ENCODE measurements at places on chromosomes 5 and 9.

GRCh38 chr5:147732291-147732883 is 50.1 kb downstream of the JAKMIP2 start:
- no peak for DNase-seq

GRCh38 chr5:18397371-18397770 is 763.1 kb downstream of the TAF11L14 start:
- DNase-seq: no peak

GRCh38 chr9:133869674-133870405 is 122.3 kb downstream of the VAV2 start:
- no peak for DNase-seq

- DNase-seq: no peak
Measured at GRCh38 chr9:76162086-76162730, 232.0 kb downstream of the RFK start.

DNA sequence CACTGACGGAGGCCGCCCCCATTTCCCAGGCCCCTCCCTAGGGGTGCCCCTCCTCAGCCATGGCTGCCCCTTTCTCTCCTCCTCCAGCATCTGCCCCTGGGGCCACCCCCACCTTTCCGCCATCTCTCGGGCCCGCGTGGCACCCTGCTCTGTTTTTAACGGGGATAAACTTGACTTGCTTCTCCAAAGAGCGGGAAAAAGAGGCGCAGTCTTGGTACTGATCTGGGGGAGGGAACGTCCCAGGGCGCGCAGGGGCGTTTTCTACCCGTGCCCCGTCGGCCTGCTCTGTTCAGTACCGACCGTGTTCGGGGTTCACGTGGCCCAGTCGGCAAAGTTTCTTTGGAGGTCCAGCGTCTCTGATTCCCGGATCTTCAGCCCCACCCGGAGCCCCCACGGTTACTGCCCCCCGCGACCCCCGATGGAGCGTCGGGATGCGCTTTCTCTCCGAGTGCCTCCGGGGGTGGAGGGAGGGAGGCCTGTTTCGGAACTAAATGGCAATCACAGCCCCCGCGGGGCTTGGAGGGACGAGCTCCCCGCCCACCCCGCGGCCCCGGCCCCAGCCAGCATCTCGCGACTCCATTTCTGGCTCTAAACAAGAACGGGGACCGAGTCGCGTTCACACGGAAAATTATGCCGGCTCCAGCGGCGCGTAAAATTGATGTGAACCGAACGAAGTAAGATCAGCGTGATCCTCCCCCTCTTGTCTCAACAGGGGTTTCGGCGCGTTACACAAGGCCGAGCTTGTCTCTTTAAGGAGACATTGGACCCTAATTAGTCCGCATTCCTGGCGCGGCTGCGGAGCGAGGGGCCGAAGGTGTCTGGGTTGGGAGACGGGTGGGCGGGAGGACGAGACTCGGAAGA is 1.1 kb upstream of the TLE4 start:
- no peak for DNase-seq

GRCh38 chr5:43281840-43282658 is 31.2 kb downstream of the HMGCS1 start:
- DNase-seq: no peak

DNA sequence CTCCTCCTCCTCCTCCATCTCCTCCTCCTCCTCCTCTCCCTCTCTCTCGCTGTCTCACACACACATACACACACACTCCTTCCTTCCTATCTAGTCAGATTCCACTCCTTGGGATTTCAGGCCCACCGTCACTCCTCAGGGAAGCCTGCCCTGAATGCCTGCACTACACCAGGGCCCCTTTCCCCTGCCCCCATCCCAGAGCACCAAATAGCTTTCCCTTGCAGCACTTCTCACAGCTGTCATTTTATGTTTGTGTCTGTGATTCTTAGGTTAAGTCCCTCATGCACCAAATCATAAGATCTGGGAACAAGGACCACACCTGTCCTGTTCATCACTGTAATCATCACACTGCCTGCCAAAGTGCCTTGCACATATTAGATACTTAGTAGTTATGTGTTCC is 86.5 kb upstream of the GABRP start:
- DNase-seq: no peak

DNA sequence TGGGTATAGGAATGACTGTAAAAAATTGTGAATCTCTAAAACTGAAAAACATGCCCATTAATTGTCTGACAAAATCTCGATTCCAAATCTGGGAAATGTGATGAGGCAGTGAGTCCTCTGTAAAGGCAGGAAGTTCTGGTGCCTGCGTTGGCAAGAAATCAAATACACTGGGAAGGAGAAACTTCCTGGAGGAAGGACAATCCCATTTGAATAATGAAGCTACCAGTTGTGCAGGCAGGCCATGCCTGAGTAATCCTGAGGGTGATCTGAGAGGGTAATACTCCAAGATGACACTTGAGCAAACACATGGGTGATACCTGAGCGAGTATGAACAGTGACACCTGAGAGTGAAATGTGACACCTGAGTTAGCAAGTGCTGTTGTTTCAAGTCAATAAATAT is 49.7 kb downstream of the KIF24 start:
- peak; percentile 52 for DNase-seq

- DNase-seq: no peak
Measured at GRCh38 chr5:178056935-178057334, 56.4 kb upstream of the N4BP3 start.

GRCh38 chr9:93681269-93682154 is 105.1 kb downstream of the PHF2 start:
- no peak for DNase-seq

GRCh38 chr5:120160124-120160895 is 303.8 kb upstream of the PRR16 start:
- peak; percentile 70 for DNase-seq

DNA sequence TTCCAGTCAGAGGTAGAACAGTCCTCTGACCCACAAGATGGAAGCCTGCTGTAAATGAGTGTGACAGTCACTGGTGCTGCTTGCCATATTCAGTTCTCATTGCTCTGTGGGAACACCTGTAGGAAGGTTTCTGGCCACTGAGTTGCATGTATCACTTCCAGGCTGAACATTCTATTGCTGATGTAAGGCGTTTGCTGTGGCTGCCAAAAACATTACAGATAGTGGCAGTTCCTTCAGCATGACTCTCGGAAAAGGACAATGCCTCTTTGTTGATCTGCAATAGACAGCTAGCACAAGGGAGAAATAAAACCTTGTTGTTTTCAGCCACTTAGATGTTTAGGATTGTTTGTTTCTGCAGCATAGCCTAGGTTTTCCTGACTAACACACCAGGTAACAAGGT is 217.2 kb downstream of the AGTPBP1 start:
- DNase-seq: no peak

GRCh38 chr9:123562844-123563346 is 206.9 kb downstream of the CRB2 start:
- DNase-seq: peak; percentile 89

GRCh38 chr5:109619606-109620005 is 70.1 kb upstream of the MAN2A1 start:
- DNase-seq: no peak

- DNase-seq: no peak
Measured at GRCh38 chr9:14467675-14468374, 153.9 kb upstream of the NFIB start.

- DNase-seq: no peak
Measured at GRCh38 chr9:20290257-20290656, 332.0 kb downstream of the MLLT3 start.

- DNase-seq: no peak
Measured at GRCh38 chr9:95270790-95271189, 46.7 kb downstream of the FANCC start.

- peak; percentile 48 for DNase-seq
Measured at GRCh38 chr5:173498286-173498685, 118.2 kb downstream of the BOD1 start.

DNA sequence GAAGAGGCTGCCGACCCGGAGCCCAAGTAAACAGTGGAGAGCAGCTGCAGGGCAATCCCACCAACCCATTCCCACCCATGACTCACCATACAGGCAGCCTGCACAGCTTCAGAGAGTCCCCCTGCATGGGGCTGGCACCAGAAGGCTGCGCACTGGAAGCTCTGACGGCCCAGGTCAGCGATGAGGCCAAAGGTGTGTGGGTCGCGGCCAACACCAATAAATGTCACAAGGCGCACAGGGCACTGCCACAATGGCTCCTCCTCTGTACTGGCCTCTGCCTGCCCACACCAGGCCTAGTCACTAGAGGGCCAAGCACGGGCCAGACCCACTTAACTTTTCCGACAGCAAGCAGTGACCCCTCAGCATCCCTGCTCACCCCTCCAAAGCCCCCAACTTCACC is 3.0 kb upstream of the SRA1 start:
- DNase-seq: no peak

- DNase-seq: no peak
Measured at GRCh38 chr9:8492024-8492423, 692.4 kb upstream of the DMAC1 start.

- DNase-seq: peak; percentile 37
Measured at GRCh38 chr5:170623576-170624181, 119.9 kb downstream of the KCNIP1 start.

- peak; percentile 11 for DNase-seq
Measured at GRCh38 chr9:106107716-106108115, 413.4 kb downstream of the TMEM38B start.

- no peak for DNase-seq
Measured at GRCh38 chr5:172696171-172696849, 55.2 kb downstream of the NEURL1B start.

- no peak for DNase-seq
Measured at GRCh38 chr5:6716629-6717149, 3.5 kb downstream of the TENT4A start.

GRCh38 chr5:33595303-33595702 is 154.5 kb downstream of the TARS1 start:
- DNase-seq: no peak

DNA sequence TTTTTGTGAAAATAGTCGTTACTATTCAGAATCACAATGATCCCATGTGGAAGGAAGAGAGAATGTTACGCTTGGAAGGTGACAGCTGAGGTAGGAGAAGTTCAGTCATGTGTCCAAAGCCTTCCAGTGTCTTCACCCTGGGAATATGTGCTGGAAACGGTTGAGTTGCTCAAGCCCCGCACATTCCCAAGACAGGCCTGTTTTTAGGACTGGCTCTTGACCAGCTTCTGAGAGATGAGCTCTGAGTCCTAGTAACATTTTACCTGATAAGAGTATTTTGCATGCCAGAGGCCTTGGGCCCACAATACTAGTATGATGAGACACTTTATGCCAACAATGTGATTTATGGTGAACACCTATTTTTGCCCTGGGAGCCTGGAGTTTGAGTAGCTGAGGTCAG is 101.7 kb downstream of the LMNB1 start:
- DNase-seq: no peak

GRCh38 chr9:36284226-36284625 is 26.0 kb upstream of the GNE start:
- DNase-seq: peak; percentile 81

DNA sequence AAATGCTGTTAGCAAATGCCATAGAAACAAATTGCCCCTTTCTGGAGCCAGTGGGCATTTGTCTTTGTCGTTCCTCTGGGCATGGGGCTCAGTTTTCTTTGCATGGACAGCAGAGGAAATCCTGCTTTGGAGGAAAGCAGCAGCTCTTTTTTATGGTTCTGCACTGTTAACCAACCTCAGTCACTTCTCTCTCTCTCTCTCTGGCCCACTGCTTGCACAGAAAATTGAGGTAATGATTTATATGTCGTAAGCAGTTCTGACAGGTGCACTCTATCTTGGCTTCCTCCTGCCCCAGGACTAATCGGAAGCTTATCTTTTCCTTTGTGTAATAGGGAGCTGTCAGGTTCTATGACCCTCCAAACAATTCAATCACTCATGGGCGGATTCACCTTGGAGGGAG is 159.6 kb upstream of the GPR151 start:
- peak; percentile 43 for DNase-seq

GRCh38 chr5:85340790-85341189 is 956.1 kb upstream of the EDIL3 start:
- DNase-seq: no peak

DNA sequence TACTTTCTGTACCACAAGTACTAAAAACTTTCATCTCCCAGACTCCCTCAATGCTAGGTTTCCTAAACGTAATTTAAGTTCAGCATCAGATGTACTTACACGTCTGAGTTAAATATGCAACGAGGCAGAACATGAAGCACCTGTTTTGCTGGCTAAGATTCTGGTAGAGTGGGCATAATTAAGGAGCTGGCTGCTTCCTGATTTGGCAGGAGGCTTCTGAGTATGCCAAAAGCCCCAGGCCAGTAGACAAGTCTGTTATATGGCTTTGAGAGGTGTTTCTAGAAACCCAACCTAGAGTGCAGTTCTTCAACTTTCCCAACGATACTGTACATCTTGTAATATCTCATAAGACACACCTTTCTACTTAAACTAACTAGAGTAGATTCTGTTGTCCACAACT is 13.6 kb downstream of the TICAM2 start:
- DNase-seq: peak; percentile 29

GRCh38 chr5:149040421-149040820 is 22.4 kb downstream of the SH3TC2 start:
- DNase-seq: no peak
